ENCODE measurements at places on chromosomes 13 and 19.

DNA sequence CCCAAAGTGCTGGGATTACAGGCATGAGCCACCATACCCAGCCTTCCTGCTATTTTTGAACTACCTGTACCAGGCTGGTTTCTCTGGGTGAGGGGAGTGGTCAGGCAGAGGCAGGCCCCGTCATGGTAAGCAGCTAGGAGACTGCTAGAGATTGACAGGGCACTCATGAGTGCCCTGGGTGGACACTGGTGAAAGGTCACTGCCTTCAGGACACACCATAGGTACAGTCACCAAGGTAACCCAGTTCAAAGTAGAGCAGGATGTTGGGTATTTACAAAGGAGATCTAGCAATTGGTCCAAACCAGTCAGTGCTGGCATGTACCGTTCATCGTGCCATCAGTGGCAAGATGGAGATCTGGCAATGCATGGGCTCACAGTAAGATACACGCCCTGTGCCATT, 25.5 kb downstream of the DPRX start:
- no peak for DNase-seq

- no peak for DNase-seq
Measured at GRCh38 chr13:106121173-106121754, 414.2 kb downstream of the EFNB2 start.

DNA sequence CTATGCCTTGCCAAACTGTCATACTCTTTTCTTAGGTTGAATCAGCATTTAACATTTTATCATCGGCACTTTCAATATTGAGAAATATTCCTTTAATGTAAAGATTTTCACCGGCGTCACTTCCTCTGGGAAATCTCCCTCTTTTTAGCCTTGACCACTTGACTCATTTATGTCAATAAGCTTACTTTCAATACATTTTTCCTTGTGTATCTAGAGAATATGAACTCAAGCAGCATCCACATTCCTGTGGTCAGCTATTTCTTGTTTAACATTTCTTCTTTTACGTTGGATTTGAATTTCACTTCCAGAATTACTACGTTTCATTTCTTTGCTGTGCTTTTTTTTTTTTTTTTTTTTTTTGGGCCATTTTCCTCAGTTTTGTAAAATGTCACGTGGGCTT, 271.2 kb upstream of the HTR2A start:
- no peak for DNase-seq

DNA sequence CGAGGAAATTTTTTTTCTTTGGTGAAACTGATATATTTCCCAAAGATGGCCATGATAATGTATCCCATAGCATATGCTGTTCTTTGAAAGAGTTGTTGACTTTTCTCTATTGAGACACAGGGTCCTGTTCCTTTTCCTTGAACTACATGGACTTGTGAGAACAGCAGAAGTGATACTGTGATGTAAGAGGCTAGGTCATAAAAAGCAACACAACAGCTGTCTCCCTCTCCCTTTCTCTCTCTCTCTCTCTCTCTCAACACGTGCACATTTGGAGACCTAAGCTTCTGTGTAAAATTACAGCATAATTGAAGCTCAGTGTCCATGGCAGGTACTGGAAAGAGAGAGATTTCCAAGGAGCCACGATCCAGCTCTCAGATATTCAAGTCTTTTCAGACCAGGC, 1712.4 kb downstream of the EFNB2 start:
- DNase-seq = no peak

DNA sequence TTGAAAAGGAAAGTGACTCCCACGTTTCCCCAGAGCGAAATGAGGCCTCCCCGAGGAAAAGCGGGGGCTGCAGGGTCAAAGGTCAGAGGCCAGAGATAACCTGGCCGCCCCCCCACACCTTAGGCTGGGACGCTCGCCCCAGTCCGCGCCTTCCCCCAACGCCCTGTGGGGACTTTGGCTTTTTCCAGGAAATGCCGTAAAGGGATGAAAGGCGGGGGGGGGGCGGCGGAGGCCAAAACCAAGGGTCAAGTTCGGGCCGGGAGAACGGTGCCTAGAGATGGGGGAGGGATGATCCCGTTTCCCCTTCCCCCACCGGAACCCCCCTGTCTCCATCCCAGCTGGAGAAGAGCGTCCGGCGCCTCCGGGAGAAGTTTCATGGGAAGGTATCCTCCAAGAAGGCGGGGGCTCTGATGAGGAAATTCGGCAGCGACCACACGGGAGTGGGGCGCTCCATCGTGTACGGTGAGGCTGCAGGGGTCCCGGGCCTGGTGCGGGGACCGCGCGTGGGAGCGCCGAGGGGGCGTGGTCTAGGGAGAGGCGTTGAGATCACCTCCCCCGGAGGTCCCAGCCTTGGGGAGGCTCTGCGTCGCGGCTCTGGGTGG, 575 bp downstream of the SHFL start:
- DNase-seq = no peak

DNA sequence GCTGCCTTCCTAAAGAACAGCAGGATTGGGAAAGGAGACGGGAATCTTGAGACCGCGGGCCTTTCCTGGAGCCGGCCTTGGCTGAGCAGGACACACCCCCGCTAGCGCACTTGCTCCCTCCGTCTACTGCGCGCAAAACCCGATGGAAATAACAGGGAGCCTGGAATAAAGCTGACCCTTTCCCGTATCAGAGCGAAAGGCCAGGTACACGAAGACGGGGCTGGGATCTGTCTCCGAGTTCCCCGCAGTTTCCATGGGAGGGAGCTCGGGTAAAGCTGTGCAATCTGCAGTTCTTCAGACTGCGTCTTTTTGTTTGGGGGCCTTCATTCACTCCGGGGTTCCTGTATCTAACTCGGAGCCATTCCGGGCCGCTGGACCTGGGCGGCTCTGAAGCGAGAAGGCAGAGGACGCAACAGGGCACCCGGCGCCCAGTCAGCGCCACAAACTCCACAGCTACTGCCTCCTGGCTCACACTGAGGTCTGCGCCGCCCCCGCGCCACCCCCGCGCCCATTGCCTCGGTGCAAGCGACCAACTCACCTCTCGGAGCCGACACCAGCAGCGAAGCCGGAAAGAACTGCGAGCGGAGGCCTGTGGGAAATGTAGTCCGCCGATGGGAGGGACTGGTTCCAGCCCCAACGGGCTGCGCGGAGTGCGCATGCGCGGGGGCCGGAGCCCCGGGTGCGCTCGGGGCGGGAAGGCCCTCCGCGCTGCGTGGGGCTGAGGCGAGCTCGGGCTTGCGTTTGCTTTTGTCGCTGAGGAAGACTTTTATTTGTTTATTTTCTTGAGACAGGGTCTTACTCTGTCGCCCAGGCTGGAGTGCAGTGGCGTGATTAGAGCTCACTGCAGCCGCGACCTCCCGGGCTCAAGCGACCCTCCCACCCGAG, at the start of gene ZFP14:
Gene ZFP14, minus strand, starts transcription at position 577 of the 885 bp plus-strand sequence. CDS start 11,309 bp downstream, outside the sequence.
- peak; percentile 95 for DNase-seq

GRCh38 chr19:1472231-1473084, 6.6 kb downstream of the C19orf25 start:
- DNase-seq = no peak
